GM10248 (cell line): ENCODE measurements at places on chromosomes 1 and 21.

GRCh38 chr1:184218458-184219075, 167.0 kb downstream of the TSEN15 start:
- no peak for DNase-seq

DNA sequence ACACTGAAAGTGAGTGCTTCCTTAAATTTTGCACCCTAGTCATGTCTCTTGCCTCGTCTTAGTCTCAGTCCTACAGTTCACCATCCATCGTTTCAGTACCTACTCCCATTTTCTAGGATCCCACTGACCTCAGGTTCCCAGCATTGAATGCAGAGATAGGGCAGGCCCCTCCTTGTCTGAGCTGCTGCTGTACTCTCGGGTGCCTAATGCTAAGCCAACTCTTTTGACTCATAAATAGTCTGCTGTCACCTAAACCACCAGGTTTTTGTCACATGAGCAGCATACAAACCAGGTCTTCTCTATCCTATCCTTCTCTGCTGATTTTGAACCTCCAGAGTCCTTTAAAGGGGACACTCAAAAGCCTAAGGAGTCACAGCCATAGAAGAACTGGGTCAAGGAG, 3.0 kb downstream of the ARHGAP30 start:
- no peak for DNase-seq

- no peak for DNase-seq
Observed at GRCh38 chr1:195899762-195900352, 708.4 kb downstream of the KCNT2 start.

- DNase-seq = no peak
Observed at GRCh38 chr1:88098881-88099280, 585.2 kb upstream of the PKN2 start.

DNA sequence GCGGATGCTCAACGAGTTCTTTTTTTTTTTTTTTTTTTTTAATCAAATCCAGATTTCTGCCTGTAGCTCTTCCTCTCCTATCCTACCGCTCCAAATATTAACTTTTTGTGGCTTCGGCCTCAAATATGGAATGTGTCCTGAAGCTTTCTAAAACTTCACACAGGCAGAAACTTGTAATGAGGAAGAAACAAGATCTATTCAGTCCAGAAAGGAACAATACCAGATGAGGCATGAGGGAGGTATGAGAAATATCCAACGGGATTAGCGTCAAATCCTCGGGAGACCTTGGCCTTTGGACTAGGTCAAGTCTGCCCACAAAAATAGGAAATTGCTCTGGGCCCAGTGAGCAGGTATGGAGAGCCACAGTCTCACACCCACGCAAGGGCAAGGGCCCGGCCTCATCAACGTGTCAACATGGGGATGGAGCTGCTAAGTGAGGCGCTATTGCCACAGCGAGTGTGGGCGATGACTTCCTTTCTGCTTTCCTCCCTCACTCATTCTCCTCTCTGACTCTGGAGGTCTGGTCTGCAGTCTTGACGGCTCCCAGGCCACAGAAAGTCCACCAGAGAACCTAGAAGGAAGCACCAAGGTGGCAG, 66.6 kb downstream of the BCAR3 start:
- peak; percentile 59 for DNase-seq

DNA sequence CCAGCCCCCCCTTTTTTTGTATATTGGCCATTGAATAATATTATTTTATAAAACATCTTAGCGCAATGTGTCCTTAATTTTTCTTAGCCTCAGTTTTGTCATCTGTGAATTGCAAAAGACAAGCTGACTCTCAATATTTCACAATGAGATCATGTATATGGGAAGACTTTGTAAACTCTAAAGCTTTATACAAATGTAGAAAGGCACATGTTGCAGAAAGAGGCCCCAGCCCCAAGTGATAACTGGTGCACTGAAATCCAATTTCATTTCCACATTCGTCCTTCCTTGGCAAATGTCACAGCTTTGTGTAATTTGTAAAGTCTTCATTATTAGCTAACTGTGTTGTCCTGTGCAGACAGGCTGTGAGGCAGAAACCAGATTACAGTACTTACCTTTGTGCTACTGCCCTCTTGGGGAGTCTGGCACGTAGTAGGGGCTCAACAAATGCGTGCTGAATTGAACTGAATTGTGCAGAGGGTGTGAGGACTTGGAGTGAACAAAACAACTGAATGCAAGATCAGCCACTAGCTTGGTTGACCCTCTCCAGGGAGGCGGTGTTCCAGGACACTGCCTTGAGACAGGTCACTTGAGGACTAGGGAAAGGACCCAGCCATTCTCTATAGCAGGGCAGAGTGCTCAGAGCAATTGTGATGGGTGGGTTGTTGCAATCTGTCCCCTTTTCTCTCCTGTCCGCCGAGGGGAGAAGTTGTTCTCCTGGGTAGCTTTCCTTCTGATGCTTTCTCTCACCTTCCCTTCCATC, 74.6 kb downstream of the LMO4 start:
- DNase-seq = no peak

DNA sequence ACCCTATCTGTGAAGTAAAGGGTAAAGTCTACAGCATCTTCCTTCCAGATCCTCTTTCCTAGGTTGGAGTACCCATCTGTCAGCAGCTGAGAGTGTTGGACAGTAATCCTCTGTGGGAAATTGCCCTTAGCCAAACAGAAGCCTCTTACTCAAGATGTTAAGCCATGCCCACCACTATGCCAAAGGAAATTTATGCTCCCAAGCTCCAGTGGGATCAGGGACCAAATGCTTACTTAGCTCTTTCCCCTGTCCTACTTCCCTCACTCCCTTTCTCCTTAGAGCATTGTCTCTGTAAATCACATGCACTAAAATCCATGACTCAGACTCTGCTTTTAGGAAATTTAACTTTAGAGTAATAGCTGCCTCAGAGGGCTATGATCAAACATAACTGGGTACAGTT, 254.0 kb downstream of the BRINP2 start:
- no peak for DNase-seq

DNA sequence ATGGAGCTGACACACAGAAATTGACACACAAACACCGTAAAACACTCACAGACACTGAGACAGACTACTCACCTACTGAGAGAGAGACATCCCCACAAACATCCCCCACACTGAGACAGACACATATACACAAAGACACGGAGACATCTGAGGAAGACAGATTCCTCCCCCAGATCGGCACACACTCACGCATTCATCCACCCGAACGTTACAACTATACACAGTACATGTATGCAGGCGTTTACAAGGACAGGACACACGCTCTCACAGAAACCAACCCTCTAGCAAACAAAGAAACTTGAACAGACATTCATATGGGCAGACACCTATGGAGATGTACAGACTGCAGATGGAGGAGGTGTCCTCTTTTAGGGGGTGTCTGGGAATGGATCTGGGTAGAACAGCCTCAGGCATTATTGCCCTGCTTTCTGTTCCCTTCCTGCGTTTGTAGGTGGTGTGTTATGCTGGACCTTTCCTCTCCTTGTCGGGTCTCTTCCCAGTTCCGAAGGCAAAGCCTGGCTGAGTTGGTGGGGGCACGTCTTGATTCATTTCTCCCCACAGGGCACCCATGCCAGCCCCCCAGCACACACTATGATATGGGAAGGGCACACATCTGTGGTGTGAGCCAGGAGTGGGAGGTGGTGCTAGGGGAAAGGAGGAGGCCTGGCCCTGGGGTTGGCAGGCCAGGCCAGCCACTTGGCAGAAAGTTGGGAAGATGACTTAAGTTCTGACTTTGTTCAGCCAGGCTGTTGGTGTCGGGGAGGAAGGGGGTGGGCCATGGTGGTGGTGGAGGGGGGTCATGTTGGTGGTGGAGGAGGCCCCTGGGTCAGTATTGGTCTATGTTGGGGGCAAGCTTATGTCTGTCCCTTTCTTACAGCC, 1.5 kb downstream of the KIRREL1 start:
- DNase-seq = no peak

- no peak for DNase-seq
Observed at GRCh38 chr1:222886194-222886854, 71.5 kb downstream of the DISP1 start.

- no peak for DNase-seq
Observed at GRCh38 chr1:45200435-45200834, 6.0 kb downstream of the ZSWIM5 start.

GRCh38 chr1:211699059-211699458, 23.6 kb upstream of the NEK2 start:
- DNase-seq = no peak

- DNase-seq = no peak
Observed at GRCh38 chr1:169722779-169723178, 11.1 kb downstream of the SELE start.

DNA sequence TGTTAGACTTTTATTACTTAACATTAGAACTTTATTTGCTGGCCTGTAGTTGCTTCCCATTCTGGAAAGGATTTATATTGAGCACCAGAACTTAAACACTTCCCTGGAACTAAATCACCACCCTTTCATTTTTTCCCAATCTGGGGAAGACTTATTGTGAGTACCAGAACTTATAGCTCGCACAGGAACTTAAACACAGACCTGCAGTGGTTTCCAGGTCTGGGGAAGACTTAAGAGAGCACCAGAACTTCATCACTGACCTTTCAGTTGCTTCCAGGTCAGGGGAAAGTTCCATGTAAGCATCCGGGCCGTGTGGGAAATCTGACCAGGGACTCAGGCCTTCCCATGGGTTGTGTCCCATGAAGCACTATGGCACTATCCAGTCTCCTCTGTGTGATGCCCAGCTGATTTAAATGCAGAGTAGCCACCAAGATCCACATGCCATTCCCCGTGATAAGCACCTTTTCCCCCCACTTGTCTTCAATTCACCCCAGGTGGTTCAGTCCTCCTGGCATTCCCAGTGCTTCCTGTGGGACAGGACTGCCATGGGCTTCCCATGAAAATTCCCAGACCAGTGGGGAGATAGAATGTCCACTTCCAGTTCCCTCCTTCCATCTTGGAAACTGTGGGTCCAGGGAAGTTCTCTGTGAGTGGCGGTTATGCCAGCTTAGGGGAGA, 48.9 kb downstream of the C4BPA start:
- no peak for DNase-seq

DNA sequence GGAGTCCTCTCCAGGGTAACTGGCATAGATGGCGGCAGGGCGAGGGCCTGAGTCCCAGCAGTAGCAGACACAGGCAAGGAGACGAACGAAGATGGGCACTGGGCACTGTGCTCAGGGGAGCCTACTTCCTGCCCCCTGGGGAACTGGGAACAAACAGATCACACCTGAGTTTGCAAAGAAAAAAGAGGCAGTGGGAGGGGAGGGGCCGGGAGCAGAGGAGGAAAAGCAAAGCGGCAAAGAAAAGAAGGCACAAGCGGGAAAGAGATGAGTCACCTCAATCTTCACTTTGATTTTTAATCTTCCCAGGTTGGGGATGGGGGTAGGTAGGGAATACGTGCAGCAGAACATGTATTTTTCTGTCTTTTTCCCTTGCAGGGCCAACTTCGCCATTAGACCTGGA, 44.0 kb downstream of the ZSCAN20 start:
- DNase-seq = no peak

GRCh38 chr1:213541641-213542040, 446.1 kb upstream of the PROX1 start:
- DNase-seq = no peak

GRCh38 chr1:90911353-90911752, 110.5 kb downstream of the ZNF644 start:
- DNase-seq = no peak

DNA sequence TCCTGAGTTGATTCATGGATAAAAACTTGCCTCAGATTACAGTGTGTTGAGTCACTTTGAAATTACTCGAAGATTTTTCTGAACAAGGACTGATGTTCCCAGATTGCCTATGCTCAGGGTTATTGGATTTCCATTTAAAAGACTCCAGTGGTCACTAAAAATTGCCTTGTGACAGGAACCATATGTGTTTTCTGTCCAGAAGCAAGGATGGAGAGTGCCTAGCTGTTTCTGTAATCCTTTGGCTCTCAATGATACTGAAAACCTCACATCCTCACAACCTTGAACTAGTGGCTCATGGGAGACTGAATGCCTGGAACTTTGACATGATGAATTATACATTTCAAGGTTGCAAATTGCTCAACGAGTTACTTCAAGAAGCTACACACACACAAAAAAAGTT, 1271.8 kb downstream of the BRINP3 start:
- DNase-seq = no peak

GRCh38 chr21:31201548-31201947, 142.5 kb downstream of the TIAM1 start:
- no peak for DNase-seq

GRCh38 chr1:19648689-19649088, 4.6 kb downstream of the NBL1 start:
- no peak for DNase-seq

GRCh38 chr1:230923176-230923575, 54.9 kb upstream of the C1orf198 start:
- no peak for DNase-seq

DNA sequence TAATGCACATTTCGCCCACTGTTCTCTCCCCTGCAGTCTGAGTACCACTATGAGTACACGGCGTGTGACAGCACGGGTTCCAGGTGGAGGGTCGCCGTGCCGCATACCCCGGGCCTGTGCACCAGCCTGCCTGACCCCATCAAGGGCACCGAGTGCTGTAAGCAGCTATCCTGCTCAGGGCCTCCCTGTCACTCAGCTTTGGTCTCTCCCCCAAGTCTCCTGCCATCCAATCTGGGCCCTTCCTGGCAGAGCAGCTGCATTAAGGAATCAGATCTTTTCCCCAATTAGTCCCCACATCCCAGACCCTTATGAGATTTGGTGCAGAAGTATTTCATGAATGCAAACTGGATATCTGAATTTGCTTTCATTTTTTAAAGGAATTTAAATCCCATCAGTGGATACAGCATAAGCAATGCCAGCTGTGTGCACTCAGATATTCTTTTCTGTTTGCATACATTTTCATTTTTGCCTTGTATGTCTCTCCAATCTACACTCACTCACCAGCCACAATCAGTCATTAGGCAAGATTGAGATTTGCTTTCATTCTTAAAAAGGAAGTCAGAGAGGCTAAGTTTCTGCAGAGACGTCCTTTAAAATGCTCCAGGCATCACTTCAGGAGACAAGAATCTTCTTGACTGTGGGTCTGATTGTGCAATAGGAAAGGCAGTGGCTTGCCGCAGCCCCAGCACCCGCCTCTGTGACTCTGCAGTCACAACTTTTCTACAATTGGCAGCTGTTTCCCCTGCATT, 48.1 kb downstream of the ELAPOR1 start:
- DNase-seq = peak; percentile 45

DNA sequence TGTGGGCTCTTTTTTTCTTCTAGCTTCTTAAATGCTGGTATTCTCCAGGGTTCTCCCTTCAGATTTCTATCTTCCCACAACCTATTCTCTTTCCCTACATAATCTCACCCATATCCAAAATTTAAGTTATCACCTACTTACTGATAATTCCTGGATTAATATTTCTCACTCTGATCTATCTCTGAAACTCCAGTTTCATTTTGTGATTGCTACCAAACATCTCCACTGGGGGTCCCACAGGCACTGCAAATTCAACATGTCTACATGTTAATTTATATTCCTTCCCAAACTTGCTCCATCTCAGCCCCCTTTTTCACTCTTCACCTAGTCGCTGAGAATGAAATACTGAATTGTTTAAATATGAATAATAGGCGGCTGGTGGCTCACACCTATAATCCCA, 9.9 kb upstream of the C1orf141 start:
- DNase-seq = peak; percentile 23

- no peak for DNase-seq
Observed at GRCh38 chr21:44391345-44392091, 38.1 kb downstream of the TRPM2 start.
